ENCODE measurements at places on chromosomes 7 and 10. TPM values are rescaled to one million over a fixed set of nuclear protein-coding genes. Genes with fewer than 3 reads are reported as not detected.
A peak's percentile ranks its signal among the peaks of the same experiment; 100 is the strongest.

- DNase-seq, result no peak
These were observed 28.7 kb downstream of the UPF2 start for GRCh38 chr10:12013926-12014325.

DNA sequence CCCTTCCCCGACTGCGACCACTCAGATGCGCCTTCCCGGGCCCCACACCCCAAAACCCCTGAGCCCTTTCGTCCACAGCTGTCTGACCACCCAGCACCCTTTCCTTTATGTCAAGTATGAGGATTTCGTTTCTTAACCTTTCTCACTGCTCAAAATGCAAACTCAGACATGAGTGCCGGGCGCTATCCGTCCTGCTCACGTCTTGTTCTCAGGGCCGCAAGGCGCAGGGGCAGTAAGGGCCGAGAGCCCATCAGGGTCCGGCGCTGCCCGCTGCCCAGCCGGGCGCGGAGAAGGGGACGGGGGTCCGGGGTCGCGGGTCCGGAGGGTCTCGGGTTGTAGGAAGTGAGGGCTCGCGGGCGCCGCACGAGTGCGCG lies 670 bp upstream of the RBM33 start:
- no peak for DNase-seq

GRCh38 chr10:49600046-49600445 lies 10.1 kb upstream of the SLC18A3 start:
- DNase-seq, result no peak

DNA sequence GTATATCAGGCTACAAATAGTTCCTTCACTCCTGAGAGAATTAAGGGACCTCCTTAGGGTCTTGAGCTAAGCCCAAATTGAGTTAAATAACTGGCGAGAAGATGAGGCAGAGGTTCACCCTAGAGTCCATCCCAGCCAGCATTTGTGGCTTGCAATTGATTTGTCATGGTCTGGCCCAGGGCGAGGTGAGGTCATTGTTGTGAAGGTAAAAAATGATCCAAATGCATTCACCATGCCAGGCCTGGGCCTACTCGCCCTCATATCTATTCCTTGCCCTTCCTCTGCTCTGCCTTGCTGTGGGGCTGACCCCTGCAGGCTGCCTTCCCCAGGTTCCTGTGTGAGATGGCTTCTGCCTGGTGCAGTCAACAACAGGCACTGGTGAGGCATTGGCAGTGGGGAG lies 207.2 kb downstream of the ZNF365 start:
- no peak for DNase-seq

DNA sequence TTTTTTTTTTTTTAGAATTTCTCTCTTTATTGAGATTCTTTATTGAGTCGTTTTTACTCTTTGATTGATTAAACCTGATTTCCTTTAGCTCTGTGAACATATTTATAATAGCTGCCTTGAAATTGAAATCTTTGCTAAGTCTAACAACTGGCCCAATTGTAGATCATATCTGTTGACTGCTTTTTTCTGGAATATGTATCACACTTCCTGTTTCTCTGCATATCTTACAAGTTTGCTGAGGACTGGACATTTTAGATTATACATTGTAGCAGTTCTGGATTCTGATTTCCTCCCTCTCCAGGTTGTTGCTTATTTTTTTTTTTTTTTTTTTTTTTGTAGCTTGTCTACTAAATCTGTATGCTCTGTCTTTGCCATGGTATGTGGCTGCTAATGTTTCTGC lies 56.3 kb downstream of the PRKAR2B start:
- no peak for DNase-seq

GRCh38 chr7:40192036-40192435 lies 57.2 kb downstream of the SUGCT start:
- no peak for DNase-seq

GRCh38 chr7:17618652-17618974 lies 320.2 kb downstream of the AHR start:
- no peak for DNase-seq

GRCh38 chr7:24825931-24826661 lies 68.8 kb upstream of the GSDME start:
- DNase-seq, result no peak

DNA sequence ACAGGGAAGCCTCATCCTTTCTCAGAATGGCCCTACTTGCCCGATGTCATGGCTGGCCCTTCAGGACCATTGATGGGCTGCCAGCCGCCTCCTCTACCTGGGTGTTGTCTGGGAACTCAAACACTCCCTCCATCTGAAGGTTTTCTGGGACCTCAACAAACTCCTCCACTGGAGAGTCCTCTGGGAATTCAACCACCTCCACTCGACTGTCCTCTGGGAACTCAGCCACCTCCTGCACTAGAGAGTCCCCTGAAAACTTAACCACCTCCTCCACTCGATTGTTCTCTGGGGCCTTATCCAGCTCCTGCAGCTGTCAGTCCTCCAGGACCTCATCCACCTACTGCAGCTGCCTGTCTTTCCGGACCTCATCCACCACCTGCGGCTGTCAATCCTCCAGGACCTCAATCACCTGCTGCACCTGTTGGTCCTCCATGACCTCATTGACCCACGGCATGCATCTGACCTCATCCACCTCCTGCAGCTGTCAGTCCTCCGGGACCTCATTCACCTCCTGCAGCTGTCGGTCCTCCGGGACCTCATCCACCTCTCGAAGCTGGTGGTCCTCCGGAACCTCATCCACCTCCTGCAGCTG lies 37.1 kb downstream of the MAT1A start:
- no peak for DNase-seq

DNA sequence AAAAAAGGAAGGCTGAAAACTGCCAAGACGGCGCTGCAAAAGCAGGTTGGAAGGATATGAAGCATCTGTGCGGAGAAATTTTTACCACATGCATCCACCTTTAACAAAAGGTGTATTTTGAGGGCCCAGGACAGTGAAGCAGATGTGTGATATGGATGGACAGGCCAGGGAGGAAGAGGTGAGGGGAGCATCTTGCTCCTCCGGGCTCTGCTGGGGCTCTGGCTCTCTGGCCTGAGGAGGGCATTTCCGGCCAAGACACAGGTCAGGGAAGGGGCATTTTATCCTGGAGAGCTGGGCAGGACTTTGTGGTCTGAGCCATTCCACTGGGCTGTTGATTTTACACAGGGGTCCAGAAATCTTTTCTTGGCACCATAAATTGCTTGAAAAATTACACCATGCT lies 175.1 kb downstream of the ZMYND11 start:
- DNase-seq, result no peak

- no peak for DNase-seq
These were observed 103.6 kb downstream of the MKLN1 start for GRCh38 chr7:131431289-131431688.

DNA sequence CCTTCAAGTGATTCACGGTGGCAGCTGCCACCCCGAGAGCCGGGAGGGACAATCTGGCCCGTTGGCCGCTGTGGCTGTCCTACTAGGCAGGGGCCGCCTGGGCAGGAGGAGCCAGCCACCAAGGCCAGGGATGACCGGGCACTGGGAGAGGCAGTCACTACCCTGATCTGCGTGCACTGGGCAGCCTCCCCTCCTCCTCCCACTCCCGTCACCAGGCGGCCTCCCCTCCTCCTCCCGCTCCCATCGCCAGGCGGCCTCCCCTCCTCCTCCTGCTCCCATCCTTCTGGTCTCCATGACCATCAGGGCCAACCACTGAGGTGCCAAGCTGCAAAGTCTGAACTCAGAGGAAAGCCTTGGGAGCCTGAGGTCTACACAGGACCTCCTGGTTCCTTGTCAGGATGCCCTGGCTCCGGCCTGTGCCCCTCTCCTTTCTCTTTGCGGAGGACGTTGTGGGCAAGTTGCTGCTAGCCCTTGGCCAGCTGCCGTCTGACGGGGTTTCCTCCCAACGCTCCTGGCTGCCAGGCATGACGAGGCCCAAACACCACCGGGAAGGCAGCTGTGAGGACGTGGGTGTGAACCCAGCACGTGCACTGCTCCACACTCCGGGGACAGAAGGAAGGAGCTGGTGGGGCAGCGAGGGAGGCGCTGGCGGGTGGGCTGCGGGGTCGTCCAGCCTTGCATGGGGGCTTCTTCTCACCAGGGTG lies 131.1 kb downstream of the WDR37 start:
- DNase-seq, result no peak

DNA sequence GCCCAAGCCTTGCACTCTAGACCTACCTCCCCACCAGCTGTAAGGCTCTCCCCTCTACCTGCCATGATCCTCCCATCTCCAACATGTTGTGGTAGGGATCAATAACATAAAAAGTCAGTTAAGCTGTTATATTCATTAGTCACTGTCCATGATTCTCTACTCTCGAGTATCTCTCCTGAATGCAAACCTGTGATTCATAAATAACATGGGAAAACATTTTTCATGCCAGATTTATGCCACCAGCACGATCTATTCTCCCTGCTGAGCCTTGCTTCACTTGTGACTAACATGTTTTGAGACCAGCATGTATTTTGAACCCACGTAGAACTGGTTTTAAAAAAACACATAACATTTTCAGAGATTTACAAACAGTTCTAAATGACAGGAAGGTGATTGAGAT lies 30.3 kb downstream of the TMEM168 start:
- no peak for DNase-seq

DNA sequence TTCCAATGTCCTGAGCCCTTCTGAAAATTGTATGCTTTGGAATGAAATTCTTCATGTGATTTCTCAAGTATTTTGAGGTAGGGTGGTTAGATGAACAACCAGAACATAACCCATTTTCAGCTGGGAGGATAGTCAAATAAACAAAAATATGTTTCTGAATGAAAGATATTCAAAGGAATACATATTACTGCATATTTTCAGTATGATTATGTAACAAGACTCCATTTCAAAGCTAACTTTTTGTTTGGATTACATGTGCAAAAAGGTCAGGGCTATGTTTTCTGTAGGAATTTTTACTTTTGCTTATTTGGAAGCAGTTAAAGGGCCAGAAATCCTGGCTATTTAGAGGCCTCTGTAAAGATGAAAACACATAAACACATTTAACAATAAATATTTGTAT lies 27.7 kb downstream of the CDK6 start:
- DNase-seq, result no peak

DNA sequence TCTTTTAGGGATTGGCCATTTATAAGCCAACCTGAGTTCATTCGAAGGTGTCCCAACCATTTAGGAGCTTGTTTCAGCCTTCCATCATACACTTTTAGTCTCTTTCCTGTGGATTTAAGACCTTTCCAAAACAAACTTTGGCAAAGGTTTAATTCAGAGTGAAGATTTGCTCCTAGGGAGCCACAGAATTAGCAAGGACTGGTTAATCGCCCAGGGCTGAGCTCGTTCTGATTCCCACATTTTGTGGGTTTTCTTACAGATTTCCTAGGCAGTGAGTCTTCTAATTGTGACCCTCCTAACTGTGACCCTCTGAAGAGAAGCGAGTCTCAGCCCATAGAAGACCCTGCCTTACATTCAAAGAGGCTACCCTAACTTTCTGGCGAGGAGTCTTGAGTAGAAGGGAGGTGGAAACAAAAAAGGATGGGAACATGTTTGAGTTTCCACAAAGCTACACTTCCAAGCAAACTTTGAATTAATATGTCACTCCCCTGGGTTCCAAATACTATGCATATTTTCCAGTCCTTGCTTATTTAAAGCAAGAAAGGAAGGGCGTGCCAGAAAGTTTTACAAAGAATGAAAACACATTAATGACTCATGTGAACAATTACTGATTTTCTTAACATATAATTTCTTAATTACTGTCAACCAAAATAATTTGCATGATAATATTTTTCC lies 118.3 kb downstream of the ARID5B start:
- peak; percentile 55 for DNase-seq

DNA sequence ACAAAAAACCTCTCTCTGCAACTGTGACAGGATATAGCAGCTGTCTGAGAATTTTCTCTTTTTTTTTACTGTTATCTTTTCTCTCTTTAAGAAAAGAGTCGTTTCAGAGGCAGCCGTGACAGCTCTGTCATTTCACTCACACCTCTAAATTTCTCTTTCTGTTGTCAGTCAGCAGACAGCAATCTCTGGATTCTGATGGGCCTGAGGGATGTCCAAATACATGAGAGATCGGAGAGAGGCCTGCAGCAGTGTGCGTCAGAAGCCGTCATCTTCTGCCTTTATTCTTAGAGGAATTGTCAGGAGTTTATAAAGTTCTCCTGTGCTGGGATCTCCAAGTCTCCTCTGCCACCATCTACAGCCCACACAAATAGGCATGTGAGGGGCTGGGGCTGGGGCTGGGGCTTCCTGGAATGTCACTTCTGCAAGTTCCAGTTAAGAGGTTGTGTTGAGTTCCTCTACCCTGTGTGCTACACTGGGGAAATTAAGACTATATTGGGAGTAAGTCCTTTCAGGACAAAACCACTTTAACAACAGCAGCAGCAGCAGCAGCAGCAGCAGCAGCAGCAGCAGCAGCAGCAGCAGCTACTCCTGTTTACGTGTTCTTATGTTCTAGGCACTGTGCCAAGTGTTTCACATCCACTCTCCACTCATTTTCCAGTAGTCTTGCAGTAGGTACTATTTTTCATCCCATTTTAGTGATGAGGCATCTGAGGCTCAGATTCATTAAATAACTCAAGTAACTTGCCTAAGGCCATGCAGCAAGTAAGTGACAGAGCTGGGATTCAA lies 541.3 kb downstream of the LRMDA start:
- peak; percentile 30 for DNase-seq

The PPP1R3C gene
- 134 TPM for polyA plus RNA-seq

The ZP3 gene
- 1.2 TPM for polyA plus RNA-seq

The GTPBP10 gene
- 17.7 TPM for polyA plus RNA-seq

Data from hindlimb muscle (tissue), 1 donor.